ENCODE measurements at places on chromosomes 12 and 14. TPM values are rescaled to one million over a fixed set of nuclear protein-coding genes. Genes with fewer than 3 reads are reported as not detected.
A peak's percentile ranks its signal among the peaks of the same experiment; 100 is the strongest.

Gene KRT2
- total RNA-seq = not detected

DNA sequence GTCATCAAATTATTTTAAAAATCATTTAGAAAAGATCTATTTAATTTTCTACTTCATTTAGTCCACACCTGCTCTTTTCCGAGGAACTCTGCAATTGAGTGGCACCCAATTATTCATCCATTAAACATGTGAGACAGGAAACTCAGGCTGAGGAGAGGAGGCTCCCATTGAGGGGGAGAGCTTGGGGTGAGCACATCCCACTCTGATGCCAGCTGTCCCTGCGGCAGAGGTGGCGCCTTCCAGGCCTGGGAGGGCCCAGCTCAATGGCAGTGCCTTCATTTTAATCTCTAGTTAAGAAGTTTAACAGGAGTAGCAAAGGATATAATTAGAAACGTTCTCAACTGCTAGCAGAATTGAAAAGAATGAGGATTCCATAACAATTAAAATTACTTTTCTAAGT is 92.0 kb downstream of the ITPR2 start:
- no peak for DNase-seq

Gene KLRC2
- 6.8 TPM for total RNA-seq

Gene KCNJ8
- not detected for total RNA-seq

- no peak for DNase-seq
Measured at GRCh38 chr14:69068744-69069421, 84.0 kb downstream of the DCAF5 start.

DNA sequence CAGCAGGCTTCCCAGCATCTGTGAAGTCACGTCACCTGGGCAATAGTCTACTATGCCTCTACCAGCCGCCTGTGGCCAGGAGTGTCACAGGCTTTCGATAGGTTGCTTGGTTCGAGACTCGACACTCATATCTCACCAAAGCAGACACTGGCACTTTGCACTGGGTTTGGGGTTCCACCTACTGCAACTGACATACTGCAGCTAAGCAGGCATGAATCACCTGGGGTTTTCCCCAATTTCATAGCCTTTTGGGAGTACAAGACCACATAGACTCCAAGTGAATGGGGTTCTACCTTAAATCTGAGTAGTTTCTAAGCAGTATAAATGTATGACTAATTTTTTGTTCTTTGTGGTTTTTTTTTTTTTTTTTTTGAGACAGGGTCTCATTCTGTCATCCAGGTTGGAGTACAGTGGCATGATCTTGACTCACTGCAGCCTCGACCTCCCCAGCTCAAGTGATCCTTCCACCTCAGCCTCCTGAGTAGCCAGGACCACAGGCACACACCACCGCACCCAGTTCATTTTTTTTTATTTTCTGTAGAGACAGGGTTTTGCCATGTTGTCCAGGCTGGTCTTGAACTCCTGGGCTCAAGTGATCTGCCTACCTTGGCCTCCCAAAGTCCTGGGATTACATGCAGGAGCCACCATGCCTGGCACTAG is 32.1 kb downstream of the DMAC2L start:
- peak; percentile 75 for DNase-seq
